ENCODE measurements at places on chromosomes 13 and 19.
A peak's percentile ranks its signal among the peaks of the same experiment; 100 is the strongest.

DNA sequence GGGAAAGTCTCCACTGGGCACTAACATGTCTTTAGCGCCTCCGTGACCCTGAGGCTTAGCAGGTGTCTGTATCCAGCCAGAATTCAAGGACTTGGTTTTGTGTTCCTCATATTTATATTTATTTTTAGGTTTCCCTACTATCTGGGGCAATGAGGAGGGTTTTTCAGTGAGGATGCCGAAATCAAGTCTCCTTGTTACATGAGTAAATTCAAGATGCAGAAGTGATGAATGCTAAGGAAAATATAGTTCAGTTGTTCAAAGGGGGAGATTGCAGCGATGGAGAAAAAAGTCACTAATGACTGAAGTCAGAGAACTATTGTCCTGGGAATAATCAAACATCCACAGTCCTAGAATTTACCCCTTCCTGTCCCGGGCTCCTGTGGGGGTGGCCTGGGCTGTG lies 791 bp upstream of the ADGRE2 start:
- no peak for DNase-seq

- DNase-seq: peak; percentile 79
Observed at GRCh38 chr19:52171321-52172169, at the start of gene ZNF836. ZNF836 (minus strand) TSS chr19:52171621; CDS start chr19:52168072, 3,549 bp downstream.

DNA sequence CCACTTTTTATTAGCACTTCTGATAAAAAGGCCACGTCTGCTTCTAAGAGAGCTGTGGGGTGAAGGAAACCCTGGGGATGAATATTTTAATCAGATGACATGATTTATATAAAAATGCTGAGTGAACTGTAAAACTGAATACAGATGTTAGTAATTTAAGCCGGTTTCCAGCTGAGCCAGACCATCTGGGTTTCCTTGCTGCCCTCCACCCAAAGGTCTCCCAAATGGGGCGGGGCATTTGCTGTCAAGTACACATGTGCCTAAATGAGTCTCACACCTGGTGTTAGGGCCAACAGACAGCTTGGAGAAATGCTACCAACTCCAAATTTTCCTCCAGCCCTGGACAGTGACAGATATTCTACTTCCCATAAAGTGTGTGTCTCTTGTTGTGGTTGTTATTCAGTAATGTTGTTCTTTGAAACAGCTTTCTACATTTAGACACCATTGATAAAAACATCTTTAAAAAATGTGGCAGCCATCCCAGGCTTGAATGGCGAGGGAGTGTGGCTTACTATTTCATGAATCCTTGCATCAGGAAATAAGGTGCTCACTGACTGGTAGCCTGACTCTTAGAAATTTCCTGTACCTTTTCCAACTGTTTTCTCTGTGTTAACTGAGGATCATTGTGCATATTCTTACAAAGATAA lies 350.4 kb downstream of the MTUS2 start:
- no peak for DNase-seq

- no peak for DNase-seq
Observed at GRCh38 chr13:87311165-87311564, 360.0 kb upstream of the SLITRK5 start.

- no peak for DNase-seq
Observed at GRCh38 chr13:74920361-74920760, 561.6 kb downstream of the TBC1D4 start.

DNA sequence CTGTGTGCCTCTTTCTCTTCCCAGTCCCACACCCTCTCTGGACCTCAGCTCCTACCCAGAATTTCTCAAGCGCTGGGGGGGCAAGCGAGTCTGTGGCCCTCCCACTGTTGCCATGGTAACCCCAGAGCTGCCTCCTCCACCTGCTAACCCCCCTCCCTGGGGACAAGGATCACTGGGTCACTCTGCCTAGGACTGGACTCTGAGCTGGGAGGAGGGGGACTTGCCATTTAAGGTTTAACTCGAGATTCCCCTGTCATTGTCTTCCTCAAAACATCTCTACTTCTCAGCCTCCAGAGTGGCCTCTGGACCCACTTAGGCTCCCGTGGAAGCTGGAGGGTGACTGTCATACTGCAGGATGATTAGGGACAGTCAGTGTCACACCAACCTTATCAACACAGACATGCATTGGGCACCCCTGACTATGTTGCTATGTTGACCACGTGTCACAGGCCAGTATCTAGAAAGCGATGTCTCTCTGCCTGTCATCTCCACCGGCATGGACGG lies 2.2 kb downstream of the PALM3 start:
- no peak for DNase-seq

- DNase-seq: no peak
Observed at GRCh38 chr19:56218961-56219360, 16.9 kb downstream of the ZSCAN5C start.

DNA sequence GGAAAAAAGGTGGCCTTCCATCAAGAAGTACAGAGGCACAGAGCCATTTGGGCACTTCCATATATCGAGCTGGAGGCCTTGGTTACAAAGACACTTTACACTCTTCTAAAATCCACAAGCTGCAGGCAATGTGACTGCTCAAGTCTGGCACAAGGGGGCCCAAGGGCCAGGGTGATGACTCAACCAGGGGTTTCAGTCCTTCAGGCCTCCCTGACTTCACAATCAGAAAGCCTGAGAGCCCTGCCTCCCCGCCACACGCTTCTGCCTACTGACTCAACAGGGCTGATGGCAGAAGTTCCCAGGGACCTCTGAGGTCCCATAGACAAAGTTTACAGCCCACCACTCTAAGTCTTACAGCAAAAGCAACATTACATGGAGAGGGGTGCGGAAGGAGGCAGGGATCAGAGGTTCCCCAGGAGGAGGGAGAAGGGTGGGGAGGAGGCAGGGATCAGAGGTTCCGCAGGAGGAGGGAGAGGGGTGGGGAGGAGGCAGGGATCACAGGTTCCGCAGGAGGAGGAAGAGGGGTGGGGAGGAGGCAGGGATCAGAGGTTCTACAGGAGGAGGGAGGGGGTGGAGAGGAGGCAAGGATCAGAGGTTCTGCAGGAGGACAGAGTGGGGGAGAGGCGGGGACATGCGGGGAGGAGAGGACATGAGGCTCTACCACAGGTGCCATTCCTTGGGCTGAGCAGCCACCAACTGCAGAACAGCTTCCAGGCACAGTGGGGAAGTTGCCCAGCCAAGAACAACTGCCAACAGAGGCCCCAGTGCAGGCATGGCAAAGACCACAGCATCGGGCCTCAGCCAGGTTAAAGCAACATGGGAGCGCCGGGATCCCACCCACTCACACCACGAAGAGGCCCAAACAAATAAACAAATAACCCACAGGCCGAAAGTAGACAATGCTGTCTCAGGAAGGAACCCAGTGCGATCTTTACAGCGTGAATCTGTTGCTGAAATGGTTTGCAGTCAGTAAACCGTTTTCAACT lies 52.0 kb downstream of the SLC7A1 start:
- peak; percentile 58 for DNase-seq

- DNase-seq: no peak
Observed at GRCh38 chr13:41458761-41459431, 1.5 kb downstream of the RGCC start.

- DNase-seq: no peak
Observed at GRCh38 chr13:95564091-95564490, 11.6 kb downstream of the CLDN10 start.

DNA sequence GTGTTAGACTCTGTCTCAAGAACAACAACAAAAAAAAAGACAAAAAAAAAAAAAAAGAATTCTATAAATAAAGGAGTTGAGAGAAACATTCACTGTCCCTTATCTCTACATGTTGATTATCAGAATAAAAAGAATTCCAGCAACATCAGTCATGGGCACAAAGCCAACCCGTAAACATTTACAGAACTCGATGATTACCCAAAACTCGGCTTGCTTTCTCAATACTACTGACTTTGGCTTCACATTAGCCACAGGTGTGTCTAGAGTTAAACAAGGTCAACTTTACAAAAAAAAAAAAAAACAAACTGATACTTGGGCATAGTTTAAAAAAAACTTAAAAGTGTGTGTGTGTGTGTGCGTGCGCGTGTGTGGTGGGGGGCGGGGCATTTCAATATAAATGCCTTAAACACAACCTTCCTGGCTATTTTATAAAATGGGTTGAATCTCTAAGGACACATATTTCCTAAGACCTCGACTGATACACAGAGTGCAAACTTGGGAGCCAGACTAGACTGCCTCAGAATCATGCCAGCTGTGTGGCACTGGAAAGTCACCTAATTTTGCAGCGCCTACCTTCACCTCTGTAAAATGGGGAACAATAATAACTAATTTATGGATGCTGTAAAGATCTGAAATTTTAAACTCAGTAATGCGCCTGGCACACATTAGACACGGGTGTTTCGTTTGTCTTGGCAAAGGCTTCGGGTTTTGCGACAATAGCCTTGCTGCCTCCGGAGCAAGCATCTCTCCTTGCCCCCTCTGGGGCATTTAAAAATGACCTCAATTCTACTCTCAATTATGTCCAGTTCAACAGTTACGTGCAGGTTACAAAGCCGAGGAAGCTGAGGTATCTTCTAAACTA lies 922 bp downstream of the EBPL start:
- no peak for DNase-seq

DNA sequence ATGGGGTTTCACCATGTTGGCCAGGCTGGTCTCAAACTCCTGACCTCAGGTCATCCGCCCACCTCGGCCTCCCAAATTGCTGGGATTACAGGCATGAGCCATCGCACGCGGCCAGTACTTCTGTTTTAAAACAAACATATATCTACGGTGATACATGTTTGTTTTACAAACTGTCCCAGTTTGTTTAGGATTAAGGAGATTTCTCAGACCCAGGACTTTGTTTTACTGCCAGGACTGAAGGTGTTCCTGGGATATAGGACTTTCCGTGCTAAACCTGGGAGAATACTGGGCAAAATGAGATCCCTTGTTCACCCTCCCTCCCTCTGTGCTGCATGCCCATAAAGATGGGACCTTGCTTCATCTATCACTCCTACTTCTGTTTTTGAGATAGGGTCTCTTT lies 8.8 kb downstream of the NLRP8 start:
- DNase-seq: no peak

Measured in stimulated activated naive B cell treated with anti-CD40 and anti-IgM and Interleukin-4, amounts not matched to agents 10 μg/mL and 1 μg/mL and 100 μg/mL, for 72 hours (primary cell).